Choroid plexus epithelial cell (primary cell): ENCODE measurements at places on chromosomes 12 and 14.

GRCh38 chr12:46197883-46198282 lies 71.0 kb downstream of the SLC38A1 start:
- DNase-seq: no peak

GRCh38 chr14:97280526-97280925 lies 483.3 kb downstream of the VRK1 start:
- DNase-seq: no peak

DNA sequence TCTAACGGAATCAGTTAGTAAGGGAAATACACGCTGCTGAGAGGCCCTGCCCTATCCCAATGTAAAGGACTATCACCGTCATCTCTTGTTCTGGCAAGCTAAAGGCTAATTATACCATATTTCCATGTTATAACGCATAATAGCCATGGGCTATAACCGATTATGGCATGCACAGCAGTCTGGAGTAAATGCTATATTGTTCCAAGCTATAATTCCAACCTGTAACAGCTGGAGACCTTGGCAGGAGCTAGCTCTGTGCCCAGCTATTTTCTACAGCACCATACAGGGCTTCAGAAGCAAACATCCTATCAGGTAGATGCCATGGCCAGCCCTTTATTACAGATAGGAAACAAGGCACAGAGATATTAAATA lies 26.3 kb downstream of the SYNE3 start:
- DNase-seq: no peak

DNA sequence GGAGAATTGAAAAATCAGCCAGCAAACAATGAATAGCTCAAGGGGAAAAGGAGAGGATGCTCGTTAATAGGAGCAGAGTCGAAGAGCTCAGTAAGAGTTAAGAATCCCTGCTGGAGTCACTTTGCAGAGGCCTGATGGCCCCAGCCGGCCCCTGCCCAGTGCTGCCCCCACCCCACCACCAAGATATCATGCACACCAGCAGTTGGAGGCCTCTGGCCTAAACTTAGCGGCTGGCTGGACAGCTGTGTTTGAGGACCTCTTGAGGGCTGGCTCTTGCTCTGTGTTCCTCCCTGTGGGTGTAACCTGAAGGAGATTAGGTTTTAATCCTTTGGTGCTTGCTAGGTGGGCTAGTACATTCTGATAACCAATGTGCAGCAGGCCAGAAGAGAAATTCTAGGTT lies 142.0 kb downstream of the PLXNC1 start:
- no peak for DNase-seq

DNA sequence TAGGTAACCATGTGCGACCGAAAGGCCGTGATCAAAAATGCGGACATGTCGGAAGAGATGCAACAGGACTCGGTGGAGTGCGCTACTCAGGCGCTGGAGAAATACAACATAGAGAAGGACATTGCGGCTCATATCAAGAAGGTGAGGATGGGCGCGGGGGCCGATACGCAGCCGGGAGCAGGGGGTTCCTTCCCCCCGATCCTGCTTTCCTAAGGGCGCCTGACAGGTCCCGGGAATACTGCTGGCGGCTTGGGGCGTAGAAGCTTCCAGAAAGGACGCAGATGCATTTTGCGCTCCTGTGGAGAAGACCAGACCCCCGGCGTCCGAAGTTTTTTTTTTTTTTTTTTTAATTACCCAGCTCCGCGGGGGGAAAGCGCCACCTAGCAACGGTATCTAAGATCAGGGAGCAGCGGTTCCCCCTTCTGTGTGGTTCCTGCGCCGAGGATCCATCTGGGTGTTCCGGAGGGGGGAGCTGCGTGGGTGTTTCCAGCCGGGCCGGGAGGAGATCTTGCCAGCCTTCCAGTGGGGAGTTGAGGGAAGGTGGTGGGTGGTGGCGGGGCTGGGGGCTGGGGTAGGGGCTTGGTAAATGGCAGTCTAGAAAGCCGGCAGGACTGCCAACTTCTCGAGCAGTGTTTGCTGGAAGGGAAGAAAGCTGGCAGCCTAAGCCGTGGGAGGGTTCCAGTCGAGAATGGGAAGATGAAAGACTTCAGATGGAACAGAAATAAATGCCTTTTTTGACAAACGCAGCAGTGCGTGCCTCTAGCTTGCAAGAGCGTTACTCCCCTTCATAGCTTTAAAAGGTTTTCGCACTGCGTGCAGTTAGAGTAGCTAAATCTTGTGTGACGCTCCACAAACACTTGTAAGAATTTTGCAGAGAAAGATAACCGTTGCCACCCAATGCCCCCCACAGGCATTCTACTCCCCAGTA lies 764 bp downstream of the DYNLL1 start:
- peak; percentile 62 for DNase-seq

- DNase-seq: no peak
Observed at GRCh38 chr12:119710965-119711551, 43.1 kb downstream of the PRKAB1 start.

GRCh38 chr14:96307434-96307833 lies 51.4 kb downstream of the BDKRB1 start:
- DNase-seq: no peak

DNA sequence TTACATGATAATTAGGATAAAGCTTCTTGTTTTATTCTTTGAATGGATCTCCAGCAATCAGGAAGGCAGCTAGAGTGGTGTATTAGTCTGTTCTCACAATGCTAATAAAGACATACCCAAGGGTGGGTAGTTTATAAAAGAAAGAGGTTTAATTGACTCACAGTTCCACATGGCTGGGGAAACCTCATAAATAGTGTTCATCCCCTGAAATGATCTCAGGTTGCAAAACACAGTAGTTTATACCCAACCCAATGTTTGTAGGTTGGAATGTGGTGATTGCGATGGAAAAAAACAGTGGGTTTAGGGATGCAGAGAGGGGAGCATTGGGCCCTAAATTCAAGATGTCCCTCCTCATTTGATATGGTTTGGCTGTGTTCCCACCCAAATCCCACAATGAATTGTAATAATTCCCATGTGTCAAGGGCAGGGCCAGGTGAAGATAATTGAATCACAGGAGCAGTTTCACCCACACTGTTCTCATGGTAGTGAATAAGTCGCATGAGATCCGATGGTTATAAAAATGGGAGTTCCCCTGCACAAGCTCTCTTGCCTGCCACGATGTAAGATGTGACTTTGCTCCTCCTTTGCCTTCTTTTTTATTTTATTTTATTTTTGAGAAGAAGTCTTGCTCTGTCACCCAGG lies 11.5 kb downstream of the MUCL1 start:
- DNase-seq: no peak

GRCh38 chr12:77488041-77488620 lies 342.6 kb upstream of the NAV3 start:
- peak; percentile 32 for DNase-seq

DNA sequence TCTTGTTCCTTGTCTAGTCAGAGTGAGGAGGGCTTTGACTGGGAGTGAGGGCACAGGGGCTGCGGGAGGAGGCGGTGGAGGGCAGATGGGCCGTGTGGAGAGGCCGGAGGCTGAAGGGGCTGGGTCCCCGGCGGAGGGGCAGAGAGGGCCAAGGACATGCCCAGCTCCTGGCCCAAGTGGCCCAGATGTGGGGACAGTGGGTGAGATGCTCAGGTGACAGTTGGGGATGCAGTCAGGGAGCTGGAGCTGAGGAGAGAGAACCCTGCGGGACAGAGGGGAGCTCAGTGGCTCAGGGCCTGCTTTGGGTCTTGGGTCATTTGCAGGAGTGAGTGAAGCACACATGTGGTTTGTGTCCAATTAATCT lies 26.5 kb upstream of the PLD4 start:
- no peak for DNase-seq

DNA sequence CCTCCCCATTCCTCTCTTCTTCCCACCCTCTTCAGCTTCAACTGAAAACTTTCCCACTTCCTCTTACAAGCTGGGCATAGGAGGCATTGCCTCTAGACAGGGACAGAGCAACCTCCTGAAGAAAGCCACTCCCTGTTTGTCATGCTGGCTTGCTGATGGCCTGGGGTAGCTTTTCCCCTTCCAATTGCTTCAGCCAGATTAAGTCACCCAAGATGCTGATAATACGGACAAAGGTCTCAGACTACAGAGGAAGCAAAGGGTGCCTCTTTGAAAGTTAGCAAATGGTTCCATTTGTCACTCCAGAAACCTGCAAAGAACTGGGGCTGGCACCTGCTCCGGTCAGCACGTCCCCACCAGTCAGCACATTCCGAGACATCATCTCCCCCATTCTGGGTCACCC lies 6.0 kb downstream of the KRT2 start:
- DNase-seq: no peak

- DNase-seq: no peak
Observed at GRCh38 chr12:66694666-66695613, 16.1 kb upstream of the GRIP1 start.

DNA sequence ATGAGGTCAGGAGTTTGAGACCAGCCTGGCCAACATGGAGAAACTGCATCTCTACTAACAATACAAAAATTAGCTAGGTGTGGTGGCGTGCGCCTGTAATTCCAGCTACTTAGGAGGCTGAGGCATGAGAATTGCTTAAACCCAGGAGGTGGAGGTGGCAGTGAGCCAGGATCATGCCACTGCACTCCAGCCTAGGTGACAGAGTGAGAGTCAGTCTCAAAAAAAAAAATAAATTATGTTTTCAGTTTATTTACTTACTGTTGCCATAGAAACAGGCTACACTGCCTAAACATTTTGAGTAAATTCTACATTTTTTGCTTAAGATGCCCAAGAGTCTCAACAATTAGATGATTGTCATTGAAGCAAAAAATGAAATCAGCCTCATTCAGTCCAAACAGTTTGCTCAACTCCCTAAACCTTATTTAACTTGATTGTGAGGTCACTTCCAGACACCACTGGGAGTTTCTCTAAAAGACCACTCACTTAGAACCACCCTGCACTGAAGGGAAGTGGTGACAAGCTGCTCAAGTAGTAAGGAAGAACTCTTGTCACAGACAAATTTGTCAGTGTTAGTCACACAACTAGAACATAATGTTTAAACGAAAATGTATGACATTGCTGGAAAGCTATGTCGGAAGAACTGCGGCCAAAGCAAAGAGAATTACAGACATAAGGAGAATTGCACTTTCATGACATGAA lies 9.8 kb upstream of the GNPNAT1 start:
- DNase-seq: peak; percentile 72

- peak; percentile 86 for DNase-seq
Observed at GRCh38 chr14:79585845-79586244, 625.5 kb downstream of the DIO2 start.

- no peak for DNase-seq
Observed at GRCh38 chr12:127063339-127064072, 1203.5 kb upstream of the TMEM132C start.

GRCh38 chr12:81992461-81992860 lies 233.3 kb upstream of the PPFIA2 start:
- peak; percentile 26 for DNase-seq

DNA sequence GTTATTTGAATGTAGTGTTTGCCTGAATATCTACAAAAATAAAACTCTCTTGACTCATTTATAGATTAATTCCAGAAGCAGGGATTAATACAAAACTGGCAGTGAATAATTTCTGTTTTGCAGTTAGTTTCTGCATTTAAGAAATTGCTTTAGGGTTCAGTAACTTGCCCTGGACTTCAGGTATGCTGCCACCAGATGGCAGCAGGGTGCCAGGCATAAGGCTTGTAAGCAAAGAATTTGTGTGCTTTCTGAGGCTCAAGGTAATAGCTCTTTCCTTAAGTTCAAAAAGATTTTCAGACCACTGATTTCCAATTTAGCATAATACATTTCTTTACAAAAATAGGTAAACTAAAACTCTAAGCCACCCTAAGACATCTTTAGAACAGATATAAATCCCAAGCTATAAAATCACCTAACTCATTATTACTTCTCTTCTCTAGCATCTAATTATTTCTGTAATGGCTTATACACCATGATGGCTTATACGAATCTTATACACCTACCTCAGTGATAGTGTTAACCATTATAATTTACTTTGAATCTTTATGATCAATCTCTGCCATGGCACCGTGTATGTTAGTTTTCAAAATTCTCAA lies 398.3 kb downstream of the APAF1 start:
- DNase-seq: peak; percentile 81

GRCh38 chr12:87231818-87232217 lies 797.4 kb downstream of the C12orf50 start:
- no peak for DNase-seq

DNA sequence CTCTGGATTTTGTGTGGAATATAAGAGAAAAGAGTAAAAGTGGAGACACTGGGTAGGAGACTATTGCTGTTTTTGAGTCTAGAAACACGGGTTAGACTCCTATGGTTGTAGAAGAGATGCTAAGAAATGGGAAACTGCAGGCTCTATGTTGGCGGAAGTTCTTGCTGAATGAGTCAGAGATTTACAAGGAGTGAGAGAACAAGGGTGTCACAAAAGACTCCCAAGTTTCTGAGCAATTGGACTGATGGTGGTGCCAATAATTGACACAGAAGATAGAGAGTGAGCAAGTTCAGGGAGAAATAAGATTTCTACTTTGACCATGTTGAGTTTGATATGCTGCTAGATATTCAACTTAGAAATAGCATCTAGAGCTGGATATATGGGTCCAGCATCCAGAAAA lies 2.6 kb upstream of the PRKD1 start:
- DNase-seq: peak; percentile 62

- no peak for DNase-seq
Observed at GRCh38 chr14:76497550-76498462, 121.9 kb downstream of the ESRRB start.

GRCh38 chr12:90695415-90695814 lies 259.6 kb downstream of the CCER1 start:
- peak; percentile 23 for DNase-seq

DNA sequence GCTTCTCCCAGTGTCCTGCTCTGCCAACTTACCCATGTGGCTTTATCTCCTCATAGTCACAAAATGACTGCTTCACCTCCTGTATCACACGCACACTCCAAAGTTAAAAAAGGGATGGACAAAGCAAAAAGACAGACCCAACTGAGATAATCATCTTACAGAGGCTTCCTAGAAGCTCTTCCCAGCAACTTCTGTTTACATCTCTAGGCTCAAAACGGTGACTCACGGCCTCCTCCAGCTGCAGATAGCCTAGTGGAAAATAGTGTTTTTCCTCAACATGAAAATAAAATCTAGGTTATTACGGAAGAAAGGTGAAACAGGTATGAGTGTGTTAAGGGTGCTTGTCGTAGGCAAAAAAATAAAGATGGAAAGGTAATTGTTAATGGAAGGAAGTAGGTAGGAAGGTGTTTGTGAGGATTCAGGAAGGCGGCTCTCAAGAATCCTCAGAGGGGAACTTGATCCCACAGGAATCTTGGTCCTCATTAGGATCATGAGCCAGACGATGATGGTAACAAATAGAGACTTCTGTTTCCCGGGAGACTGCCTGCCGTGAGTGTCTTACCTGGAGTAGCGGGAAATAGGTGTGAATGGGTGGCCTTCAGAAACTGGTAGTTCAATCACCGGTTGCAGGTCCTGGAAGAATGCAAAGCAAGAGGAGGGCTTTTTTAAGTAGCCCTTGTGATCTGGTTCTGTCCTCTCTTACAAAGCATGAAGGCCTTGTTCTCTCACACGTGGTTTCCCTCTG lies 487.5 kb upstream of the TMEM132C start:
- DNase-seq: no peak

GRCh38 chr12:42469355-42470175 lies 120.0 kb downstream of the PRICKLE1 start:
- no peak for DNase-seq

GRCh38 chr12:71782017-71782416 lies 27.4 kb downstream of the RAB21 start:
- no peak for DNase-seq
